ENCODE measurements at places on chromosomes 12 and 14. TPM values are rescaled to one million over a fixed set of nuclear protein-coding genes. Genes with fewer than 3 reads are reported as not detected.

- no peak for DNase-seq
Measured at GRCh38 chr14:103649001-103649400, 20.0 kb downstream of the KLC1 start.

GRCh38 chr12:50242751-50243191 lies 40.5 kb downstream of the LIMA1 start:
- DNase-seq: peak; percentile 72

DNA sequence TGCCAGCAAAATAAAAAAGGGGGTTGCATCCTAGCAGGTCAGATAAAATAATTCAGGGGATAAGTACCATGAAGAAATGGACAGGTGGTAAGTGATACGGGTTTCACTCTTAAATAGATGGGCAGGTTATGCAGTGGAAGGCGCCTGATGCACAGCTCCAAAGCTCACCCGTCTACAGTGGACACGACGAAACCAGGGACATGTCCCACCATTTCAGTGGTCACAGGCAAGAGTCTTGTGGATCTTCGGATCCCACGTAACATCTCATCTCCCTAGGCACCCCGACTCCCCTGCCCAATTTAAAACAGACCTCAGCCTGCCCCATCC lies 60.5 kb downstream of the DDX51 start:
- DNase-seq: no peak

Gene RNF10
- polyA plus RNA-seq: 130 TPM

- DNase-seq: no peak
Measured at GRCh38 chr12:30953951-30954751, 27.6 kb downstream of the TSPAN11 start.

- DNase-seq: peak; percentile 62
Measured at GRCh38 chr14:91352053-91352452, 65.6 kb downstream of the CCDC88C start.

DNA sequence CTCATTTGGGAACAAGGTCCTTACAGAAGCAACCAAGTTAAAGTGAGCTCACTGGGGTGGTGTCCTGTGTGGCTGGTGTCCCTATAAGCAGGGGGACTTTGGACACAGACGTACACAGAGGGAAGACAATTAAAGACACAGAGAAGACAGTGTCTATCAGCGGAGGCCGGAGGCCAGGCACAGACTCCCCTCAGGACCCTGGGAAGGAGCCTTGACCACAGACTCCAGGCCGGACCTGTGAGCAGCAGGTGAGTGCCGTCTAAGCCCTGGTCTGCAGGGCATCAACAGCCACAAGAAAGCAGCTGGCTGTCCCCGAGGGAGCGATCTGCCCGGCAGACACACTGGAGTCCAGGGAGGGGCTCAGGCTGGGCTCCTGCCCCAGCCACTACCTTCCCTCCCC lies 219.1 kb upstream of the C14orf180 start:
- no peak for DNase-seq

DNA sequence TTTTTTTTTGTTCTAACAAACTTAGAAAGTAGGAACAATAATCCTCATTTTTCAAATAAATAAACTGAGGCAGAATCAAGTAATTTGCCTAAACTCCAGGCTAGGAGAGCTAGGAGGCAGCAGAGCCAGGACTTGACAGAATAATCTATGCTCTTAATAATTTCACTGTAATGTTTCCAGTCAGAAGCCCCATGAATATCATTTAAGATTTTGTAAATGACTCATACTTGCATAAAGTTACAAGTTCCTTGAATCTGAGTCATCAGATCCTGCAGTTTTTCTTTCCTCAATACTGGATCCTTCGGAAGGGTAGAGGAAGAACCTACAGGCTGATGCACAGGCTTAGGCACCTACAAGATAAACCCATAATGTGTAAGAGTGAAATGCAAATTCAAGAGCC lies 29.0 kb downstream of the CAPRIN2 start:
- peak; percentile 86 for DNase-seq

- no peak for DNase-seq
Measured at GRCh38 chr12:48510111-48510510, 15.3 kb upstream of the OR8S1 start.

DNA sequence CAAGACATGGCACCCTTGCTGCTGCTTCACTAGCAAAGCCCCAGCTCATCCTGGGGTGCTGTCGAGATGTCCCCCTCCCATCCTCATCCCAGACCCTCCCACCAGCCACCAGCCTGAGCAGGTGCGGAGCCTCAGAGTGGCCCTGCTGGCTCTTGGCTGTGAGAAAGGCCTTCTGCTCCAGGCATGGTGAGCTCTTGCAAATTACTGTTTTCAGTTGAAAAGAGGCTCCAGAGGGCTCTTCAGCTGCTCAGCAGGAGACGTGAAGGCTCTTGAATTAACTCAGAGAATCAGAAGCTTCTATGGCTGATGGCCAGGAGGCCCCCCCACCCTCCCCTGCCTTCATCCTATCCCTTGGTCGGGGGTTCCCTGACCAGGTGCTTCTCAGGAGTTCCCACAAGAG lies 44.1 kb downstream of the WSCD2 start:
- DNase-seq: no peak

GRCh38 chr12:25960143-25960542 lies 1.7 kb downstream of the RASSF8 start:
- DNase-seq: peak; percentile 71

DNA sequence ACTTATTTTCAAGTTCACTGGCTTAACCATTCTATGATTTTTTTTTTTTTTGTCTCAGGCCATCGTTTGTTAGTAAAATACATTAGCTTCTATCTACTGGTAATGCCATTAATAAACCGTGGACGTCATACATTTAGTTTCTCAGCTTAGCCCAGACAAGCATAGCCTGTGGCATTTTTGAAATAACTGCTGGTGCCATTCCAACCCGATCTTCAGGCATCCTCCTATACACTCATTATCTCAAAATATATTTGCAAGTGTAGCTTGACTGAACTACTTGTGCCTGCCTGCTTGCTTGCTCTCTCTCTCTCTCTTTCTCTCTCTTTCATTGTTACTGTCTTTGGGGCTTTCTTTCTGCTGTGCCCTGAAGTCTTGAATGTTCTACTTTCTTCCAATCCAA lies 12.7 kb upstream of the MBIP start:
- DNase-seq: no peak

Gene SLC16A7
- polyA plus RNA-seq: 14.0 TPM

DNA sequence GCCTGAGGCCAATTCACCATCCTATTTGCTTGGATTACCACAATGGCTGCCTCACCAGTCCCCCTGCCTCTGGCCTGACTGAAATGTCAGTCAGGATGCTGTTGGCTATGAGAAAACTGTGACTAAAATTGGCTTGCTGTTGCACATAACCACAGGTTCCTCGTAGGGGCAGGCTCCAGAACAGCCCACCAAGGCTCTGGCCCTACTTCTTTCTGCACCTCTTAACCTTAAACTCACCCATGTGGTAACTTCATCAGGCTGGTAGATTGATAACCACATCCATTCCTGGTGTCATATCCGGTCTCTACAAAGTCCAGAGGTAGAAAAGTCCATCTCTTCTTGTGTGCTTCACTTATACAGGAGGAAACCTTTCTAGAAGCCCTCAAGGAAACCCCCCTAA lies 172.4 kb upstream of the PLXNC1 start:
- no peak for DNase-seq

GRCh38 chr12:104650541-104650940 lies 193.8 kb downstream of the CHST11 start:
- DNase-seq: no peak

DNA sequence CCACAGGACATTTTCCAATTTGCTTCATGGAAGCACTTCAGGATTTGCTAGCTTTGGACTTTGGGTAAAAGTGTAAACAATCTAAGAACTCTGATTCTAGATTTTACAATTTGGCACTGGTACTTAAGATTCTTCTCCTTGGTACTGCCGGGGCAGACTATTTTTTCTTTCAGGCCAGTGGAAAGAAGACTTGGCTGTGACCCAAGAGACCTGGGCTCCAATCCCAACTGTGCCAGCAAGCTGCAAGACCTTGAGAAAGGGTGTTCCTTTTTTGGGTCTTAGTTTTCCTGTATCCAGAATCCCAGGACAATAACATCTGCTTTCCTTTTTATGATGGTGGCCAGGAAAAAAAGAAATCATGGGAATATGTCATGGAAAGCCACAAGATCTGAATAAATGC lies 148.1 kb upstream of the CRY1 start:
- no peak for DNase-seq

DNA sequence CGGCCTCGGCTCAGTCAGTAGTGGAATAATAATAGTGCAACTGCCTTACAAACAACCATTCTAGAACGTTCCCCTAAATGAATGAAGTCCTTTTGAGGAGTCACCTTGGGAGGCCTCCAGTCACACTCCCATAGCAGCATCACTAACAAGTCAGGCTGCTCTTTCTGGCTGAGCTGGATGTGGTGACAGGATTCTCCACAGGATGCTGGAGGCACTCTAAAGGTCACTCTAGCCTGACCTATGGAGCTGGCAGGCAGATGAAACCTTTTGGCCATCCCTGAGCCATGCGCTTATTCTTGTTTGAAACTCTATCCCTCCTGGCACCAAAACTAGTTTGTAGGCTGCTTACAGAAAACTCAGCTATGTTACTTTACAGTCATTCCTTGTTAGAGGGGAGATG lies 17.9 kb upstream of the TFCP2 start:
- DNase-seq: no peak

GRCh38 chr14:47674543-47675465 lies 601 bp downstream of the MDGA2 start:
- DNase-seq: no peak

GRCh38 chr12:4140581-4141301 lies 132.8 kb upstream of the CCND2 start:
- no peak for DNase-seq
